GM12864 (cell line): ENCODE measurements at places on chromosomes 6 and 20.

- no peak for DNase-seq
Measured at GRCh38 chr6:144417681-144418080, 132.5 kb downstream of the UTRN start.

GRCh38 chr20:43963872-43964791, 49.5 kb downstream of the TOX2 start:
- no peak for DNase-seq

GRCh38 chr6:125818225-125818657, 27.5 kb downstream of the NCOA7 start:
- DNase-seq = no peak

GRCh38 chr20:4950437-4950836, 50.9 kb downstream of the SLC23A2 start:
- DNase-seq = no peak

DNA sequence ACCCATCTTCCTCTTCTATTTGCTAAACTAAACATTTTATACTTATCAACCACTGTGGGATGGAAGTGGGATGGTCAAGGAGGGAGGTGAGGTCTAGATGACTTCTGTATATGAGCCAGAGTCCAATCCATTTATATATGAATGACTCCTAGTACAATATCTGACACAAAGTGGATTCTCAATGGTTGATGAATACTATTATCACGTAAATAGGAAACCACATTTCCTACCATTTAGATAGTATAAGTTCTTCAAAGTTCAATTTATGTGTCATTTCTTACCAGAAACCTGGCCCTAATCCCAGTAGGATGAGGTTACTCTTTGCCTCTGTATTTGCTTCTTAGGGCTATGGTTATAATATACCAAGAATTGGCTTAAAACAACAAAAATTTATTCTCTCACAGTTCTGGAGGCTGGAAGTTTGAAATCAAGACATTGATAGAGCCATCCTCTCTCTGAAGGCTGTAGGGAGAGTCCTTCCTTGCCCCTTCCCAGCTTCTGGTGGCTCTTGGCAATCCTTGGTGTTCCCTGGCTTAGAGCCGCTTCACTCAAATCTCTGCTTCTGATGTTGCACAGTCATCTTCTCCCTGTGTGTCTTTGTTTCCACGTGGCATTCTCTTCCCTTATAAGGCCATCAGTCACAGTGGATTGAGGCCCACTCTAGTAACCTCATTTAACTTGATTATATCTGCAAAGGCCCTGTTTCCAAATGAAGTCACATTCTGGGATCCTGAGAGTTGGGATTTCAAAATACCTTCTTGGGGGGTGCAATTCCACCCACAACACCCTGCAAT, 41.0 kb upstream of the RAB23 start:
- DNase-seq = no peak

DNA sequence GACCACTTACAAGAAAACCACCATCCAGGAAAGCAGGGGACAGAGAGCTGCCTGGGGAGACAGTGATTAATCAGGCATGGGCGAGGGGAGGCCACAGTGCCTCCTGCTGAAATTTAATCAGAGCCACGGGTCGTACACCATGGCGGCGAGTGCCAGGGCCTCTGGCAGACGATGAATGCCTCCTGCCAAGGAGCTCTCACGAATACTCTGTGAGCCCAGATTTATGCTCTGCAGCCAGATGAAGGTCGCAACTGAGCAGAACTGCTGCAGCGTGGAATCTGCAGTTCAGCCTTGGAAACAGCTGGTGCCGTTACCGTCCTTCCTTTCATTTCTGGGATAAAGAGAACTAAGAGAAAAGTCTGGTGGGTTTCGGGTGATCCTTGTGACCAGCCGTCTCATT, 85.6 kb downstream of the BFSP1 start:
- no peak for DNase-seq

- DNase-seq = no peak
Measured at GRCh38 chr6:42935322-42935721, 6.0 kb downstream of the CNPY3 start.

DNA sequence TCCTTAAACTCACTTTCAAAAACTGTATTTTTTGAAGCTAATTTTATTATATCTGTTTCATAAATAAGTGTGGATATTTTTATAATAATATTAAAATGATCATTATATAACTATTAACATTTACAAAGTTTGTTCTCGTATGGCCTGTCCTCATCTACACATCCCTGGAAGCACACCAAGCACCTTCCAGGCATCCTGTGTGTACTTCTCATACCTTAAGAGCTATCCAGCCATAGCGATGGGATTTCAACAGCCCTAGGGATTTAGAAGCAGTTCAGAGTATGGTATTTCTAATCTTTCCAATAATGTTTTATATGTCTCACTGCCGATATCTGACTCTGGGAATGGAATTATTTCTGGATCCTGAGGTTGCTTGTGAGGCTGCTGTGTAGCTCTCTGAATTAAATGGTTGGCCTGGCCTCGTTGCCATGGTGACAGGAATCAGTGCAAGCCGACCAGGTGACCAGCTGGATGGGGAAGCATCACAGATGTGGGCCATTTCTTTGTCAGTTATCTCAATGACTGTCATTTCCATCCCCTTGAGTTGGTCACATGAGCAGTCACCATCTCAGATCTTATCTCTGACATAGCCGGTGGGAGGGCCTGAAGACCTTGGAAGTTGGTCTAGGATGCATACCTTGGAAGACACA, 265.2 kb upstream of the RIN2 start:
- no peak for DNase-seq

- no peak for DNase-seq
Measured at GRCh38 chr6:107819217-107819616, 4.9 kb downstream of the SCML4 start.

DNA sequence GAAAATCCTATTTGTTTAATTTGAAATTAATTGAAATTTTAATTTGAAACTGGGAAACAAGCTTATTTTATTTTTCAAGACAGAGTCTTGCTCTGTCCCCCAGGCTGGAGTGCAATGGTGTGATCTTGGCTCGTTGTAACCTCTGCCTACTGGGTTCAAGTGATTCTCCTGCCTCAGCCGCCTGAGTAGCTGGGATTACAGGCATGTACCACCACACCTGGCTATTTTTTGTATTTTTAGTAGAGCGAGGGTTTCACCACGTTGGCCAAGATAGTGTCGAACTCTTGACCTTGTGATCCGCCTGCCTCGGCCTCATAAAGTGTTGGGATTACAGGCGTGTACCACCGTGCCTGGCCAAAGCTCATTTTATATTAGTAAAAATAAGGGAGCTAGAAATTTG, 4.2 kb downstream of the SRSF3 start:
- DNase-seq = no peak

- DNase-seq = no peak
Measured at GRCh38 chr6:152503546-152503945, 133.6 kb downstream of the SYNE1 start.

DNA sequence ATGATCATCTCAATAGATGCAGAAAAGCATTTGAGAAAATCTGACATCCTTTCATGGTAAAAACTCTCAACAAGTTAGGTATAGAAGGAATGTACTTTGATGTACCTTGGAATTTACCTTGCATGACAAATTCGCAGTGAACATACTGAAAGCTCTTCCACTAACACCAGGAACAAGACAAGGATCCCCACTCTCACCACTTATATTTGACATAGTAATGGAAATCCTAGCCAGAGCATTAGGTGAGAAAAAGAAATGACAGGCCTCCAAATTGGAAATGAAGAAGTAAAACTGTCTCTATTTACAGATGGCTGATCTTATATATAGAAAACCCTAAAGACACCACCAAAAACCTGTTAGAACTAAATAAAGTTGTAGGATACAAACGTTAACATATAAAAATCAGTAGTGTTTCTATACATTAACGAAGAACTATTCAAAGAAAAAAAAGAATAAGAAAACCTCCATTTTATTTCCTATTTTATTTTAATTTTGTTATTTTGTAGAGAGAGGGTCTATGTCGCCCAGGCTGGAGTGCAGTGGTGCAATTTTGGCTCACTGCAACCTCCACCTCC, 26.9 kb downstream of the PCNA start:
- no peak for DNase-seq

GRCh38 chr20:52926505-52926904, 45.7 kb upstream of the TSHZ2 start:
- DNase-seq = no peak

- no peak for DNase-seq
Measured at GRCh38 chr20:38547288-38548085, 33.5 kb upstream of the ADIG start.

DNA sequence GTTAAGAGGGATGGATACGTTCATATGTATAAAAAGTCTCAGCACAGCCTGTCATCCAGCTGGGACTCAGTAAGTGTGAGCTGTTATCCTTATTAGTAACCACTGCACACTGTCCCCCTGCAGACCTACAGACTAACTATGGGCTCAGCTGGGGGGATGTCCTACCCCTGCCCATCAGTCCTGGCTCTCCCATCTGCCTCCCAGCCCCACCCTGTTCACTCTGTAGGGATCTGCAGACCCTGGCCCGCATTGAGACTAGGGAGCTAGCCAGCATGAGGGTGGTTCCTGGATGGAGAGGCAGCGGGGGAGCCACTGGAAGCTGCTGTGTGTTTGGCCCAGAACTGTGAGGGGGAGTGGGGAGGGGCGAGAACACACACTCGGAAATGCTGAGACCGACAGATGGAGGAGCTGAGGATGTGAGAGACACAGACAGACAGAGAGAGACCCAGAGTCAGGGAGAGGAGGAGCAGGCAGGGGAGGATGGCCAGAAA, 17.1 kb downstream of the XKR7 start:
- no peak for DNase-seq

GRCh38 chr6:159109391-159109790, 59.8 kb upstream of the FNDC1 start:
- no peak for DNase-seq

GRCh38 chr20:25052255-25053194, 5.4 kb downstream of the ACSS1 start:
- no peak for DNase-seq

DNA sequence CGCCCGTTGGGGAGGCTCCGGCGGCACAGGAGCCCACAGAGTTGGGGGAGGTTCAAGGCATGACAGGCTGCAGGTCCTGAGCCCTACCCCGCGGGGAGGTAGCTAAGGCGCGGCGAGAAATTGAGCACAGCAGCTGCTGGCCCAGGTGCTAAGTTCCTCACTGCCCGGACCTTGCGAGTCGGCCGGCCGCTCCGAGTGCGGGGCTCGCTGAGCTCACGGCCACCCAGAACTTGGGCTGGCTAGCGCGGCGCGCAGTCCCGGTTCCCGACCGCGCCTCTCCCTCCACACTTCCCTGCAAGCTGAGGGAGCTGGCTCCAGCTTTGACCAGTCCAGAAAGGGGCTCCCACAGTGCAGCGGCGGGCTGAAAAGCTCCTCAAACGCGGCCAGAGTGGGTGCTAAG, 23.9 kb upstream of the KIF13A start:
- DNase-seq = no peak

- no peak for DNase-seq
Measured at GRCh38 chr6:57342148-57342669, 24.8 kb downstream of the PRIM2 start.

GRCh38 chr6:146850238-146850896, 251.6 kb downstream of the ADGB start:
- DNase-seq = no peak

DNA sequence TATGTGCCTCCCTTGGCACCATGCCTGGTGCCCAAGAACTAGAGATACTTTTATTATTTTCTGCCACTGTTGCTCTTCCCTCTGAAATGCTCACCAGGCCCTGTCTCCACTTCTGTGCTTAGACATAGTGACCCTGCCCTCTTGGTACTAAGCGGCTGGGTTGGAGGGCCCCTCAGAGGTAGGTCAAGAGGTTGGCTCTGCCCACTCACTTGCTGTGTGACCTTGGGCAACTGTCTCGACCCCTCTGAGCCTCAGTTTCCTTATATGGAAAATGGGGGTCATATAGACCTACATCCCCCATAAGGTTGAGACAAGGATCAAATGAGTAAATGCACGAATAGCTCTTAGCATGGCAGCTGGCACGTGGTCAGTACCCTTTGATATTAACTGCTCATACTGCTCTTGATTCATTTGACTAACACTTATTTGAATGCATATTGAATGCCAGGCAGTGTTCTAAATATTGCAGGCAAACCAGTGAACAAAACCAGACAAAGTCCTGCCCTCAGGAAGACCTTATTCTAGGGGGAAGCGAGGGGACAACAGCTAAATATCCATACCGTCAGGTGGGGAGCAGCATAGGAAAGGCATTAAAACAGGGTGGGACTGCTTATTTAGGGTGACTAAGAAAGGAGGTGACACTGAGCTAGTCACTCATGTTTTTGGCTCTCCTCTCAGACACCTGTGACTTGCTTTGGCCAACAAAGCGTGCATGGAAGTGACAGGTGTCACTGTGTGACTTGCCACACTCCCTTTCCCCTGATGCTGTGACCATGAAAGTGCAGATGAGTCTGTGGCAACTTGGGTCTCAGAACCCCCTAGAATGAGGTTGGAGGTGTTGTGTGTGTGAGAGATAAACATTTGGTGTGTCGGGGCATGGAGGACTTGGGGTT, 14.3 kb upstream of the SPO11 start:
- no peak for DNase-seq

DNA sequence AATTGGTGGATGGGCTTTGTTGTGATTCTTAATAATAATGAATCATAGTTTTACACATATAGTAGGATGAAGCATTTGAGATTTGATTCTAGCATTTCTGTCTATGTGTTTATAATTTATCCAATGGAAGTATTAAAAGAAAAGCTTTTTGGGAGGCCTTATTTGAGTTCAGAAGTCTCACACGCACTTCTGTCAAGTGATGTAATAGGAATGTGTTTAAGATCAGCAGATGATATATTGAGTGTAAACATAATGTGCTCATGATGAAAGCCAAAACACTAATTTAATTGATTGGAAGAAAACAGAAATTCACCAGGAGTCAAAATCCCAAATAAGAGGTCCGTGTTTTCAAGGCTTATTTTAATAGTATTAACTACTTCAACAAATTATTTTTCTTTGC, 435.6 kb upstream of the HSF2 start:
- no peak for DNase-seq

DNA sequence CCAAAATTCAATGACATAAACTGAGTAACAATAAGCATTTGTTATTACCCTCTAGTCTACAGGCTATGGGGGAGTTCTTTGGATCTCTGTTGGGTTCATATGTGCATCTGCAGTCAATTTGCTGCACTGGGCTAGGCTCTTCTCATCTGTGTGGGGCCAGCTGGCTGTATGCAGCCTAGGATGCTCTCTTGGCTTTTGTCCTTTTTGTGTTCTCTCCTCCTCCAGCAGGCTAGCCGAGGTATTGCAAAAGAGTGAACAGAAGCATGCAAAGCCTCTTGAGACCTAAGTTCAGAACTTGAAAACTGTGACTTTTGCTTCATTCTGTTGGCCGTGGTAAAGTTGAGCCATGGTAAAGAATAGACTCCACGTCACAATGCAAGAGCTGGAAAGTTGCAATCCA, 62.8 kb upstream of the FOXO3 start:
- no peak for DNase-seq
